Esophagus mucosa (tissue), 1 donor: ENCODE measurements at places on chromosomes 7 and 10. TPM values are rescaled to one million over a fixed set of nuclear protein-coding genes. Genes with fewer than 3 reads are reported as not detected.

Gene NUTM2A
- total RNA-seq = 0.40 TPM

Gene CCDC126
- total RNA-seq = 5.8 TPM

Gene LEP
- total RNA-seq = 0.12 TPM

Gene OR6V1
- not detected for total RNA-seq

Gene KLF14
- total RNA-seq = not detected

Gene SPDYE8
- not detected for total RNA-seq

Gene ADAP1
- 5.7 TPM for total RNA-seq

Gene SPDYE1
- not detected for total RNA-seq

Gene SRRM3
- 6.2 TPM for total RNA-seq
